ENCODE measurements at places on chromosomes 4 and X.

GRCh38 chr4:7415927-7416686 lies 18.6 kb downstream of the PSAPL1 start:
- DNase-seq = no peak

DNA sequence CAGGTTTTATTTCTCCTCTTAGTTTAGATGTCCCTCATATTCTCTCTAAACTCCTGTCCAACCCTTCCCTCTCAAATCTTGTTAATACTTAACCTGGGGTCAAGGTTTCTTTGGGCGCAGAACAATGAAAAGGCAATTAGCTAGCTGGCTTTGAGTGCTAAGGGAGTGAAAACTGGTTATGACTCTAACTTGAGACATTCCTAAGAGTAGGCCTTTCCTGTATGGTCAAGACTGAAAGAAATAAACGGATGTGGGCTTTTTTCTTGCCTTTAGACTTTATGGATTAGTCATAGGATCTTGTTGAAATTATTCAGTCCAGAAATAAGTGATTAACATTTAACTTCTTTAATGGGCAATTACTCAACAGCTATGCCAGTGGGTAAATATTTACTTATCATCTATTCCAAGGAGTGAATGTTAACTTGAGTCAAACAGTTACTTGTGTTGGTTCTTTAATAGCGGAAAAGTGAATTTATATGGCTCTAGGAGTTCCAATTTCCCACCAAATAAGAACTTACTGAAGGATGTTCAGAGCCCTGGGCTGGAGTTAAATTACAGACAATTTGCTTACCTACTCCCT lies 141.7 kb upstream of the SCML1 start:
- no peak for DNase-seq

GRCh38 chrX:10800796-10801195 lies 180.4 kb upstream of the MID1 start:
- DNase-seq = no peak

GRCh38 chr4:161314371-161314770 lies 849.4 kb downstream of the FSTL5 start:
- no peak for DNase-seq

GRCh38 chr4:11532138-11532537 lies 103.4 kb upstream of the HS3ST1 start:
- no peak for DNase-seq

All from activated CD4-positive, CD25-positive, alpha-beta regulatory T cell (primary cell).